Activated CD4-positive, alpha-beta T cell treated with anti-CD3 and anti-CD28 coated beads, Interleukin-2, amount 50 U/mL, for 24 hours (primary cell): ENCODE measurements at places on chromosomes 5 and 9.

- DNase-seq: no peak
These were observed 4.2 kb downstream of the MELK start for GRCh38 chr9:36576866-36577265.

DNA sequence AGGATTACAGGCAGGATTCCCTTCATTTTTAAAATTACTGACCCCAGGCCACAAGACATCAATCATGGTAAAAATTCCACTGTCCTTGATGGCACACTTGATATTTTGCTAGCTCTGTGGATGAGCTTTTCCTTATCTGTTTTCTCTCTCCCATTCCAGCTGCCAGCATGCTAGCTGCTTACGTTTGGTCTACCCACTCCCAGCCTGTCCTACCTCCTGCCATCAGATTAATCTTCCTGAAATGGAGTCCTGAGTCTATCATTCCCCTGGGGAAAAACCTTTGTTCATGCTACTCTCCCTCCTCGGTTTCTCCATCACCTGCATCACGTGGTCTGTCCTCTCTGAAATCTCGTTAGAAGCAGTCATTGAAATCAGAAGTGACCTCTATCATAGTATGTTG is 108.9 kb downstream of the F2RL2 start:
- DNase-seq: no peak

GRCh38 chr5:179345183-179345432 is 153 bp downstream of the ADAMTS2 start:
- no peak for DNase-seq

GRCh38 chr9:14089051-14089803 is 224.7 kb downstream of the NFIB start:
- DNase-seq: no peak

DNA sequence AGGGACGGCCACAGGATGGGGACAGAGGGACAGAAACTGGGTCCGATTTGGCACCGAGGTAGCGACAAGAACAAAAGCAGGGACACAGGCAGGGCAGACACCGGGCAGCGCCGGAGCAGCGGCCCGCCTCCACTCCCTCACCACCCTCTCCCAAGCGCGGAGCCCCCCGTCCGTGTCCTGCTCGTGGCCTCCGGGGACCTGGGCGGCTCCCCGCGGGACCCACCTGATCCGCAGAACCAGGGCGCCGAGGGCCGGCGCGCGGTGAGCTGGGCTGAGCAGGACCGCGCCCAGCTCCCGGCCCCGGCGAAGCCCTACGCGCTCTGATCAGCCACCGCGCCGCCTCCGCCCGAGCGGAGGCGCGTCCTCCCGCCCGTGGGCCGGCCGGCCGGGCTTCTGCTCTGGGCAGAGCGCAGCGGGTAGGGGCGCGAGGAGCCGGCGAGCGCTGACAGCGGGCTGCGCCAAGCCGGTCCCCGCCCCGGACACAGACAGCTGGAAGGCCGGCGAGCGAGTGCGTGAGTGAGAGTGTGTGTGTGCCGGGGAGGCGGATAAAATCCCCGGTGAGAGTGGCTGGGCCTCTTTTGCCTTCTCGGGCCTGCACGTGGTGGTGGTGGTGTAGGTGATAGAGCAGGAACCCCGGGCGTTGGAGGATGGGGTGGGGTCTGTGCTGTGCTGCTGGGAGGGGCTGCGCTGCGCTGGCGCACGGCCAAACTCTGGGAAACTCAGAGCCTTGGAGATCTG is at the start of gene GGTA1:
TSS of gene GGTA1 (minus strand) at position 418 of the 738 bp plus-strand sequence. CDS start 31,922 bp downstream, outside the sequence.
- DNase-seq: no peak

GRCh38 chr9:105883847-105884246 is 189.5 kb downstream of the TMEM38B start:
- DNase-seq: no peak

- no peak for DNase-seq
These were observed 374.6 kb downstream of the SPATA31D1 start for GRCh38 chr9:82363198-82363597.

DNA sequence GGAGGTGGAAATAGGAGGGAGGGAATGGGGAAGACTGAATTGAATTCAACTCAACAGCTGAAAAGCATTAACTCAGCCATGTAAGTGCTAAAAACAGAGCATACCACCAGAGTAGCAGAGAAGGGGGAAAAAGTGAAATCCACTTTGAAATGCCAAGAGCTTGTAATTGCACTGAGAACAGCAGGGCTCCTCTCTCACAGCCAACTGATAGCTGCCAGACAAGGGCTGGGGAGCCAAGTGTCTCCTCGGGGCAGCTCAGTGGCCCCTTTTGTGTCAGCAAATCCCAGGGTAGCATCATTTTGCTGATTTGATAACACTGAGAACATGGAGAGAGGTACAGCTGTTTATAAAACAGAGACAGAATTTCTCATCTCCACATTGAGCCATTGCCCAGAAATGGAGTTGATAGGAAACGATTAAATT is 182.5 kb downstream of the FRMD3 start:
- no peak for DNase-seq

DNA sequence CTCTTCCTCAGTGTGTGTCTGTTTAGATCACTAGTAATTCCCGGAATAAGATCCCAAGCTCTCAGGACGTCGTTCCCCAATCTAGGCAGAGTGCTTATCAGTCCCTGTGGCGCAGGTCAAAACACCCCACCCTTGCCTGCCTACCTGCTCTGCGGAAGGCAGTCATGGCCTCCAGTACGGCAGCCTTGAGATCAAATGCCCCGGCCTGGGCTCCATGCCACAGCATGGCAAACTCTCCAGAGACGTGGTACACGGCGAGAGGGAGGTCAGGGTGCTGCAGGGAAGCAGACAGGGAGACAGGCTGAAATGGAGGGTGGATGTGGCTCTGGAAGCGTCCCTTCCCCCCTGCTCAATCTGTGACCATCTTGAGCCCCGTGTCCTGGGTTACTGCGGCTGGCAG is 12.0 kb upstream of the HDHD3 start:
- no peak for DNase-seq

- DNase-seq: no peak
These were observed 58.5 kb upstream of the ANXA1 start for GRCh38 chr9:73093016-73093739.

GRCh38 chr5:27124590-27124989 is 86.2 kb upstream of the CDH9 start:
- DNase-seq: no peak

DNA sequence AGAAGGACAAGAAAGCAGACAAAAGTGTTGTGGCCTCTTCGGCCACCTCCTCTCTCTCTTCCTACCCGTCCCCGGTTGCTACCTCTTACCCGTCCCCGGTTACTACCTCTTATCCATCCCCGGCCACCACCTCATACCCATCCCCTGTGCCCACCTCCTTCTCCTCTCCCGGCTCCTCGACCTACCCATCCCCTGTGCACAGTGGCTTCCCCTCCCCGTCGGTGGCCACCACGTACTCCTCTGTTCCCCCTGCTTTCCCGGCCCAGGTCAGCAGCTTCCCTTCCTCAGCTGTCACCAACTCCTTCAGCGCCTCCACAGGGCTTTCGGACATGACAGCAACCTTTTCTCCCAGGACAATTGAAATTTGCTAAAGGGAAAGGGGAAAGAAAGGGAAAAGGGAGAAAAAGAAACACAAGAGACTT is 2.4 kb downstream of the EGR1 start:
- no peak for DNase-seq

DNA sequence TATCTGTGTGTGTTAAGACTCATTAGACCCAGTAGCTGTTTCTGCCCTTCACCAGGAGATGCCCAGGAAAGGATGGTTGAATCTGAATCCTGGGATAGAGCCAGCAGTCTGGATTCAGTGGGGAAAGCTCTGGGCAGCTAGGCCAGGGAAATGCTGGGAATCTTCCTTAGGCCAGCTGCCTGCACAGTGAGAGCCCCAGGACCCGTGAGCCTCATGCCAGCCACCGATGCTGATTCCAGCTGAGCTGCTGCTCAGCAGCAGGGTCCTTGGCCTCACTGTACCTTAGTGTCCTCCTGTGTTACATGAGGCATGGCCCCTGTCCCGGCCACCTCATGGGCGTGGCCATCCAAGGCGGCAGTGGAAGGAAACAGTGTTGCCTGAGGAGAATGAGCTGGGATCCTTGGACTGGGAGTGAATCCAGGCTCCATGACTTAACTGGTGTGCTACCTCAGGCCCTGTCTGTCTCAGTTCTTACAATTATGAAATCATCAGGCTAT is 87.1 kb downstream of the AMBP start:
- no peak for DNase-seq

DNA sequence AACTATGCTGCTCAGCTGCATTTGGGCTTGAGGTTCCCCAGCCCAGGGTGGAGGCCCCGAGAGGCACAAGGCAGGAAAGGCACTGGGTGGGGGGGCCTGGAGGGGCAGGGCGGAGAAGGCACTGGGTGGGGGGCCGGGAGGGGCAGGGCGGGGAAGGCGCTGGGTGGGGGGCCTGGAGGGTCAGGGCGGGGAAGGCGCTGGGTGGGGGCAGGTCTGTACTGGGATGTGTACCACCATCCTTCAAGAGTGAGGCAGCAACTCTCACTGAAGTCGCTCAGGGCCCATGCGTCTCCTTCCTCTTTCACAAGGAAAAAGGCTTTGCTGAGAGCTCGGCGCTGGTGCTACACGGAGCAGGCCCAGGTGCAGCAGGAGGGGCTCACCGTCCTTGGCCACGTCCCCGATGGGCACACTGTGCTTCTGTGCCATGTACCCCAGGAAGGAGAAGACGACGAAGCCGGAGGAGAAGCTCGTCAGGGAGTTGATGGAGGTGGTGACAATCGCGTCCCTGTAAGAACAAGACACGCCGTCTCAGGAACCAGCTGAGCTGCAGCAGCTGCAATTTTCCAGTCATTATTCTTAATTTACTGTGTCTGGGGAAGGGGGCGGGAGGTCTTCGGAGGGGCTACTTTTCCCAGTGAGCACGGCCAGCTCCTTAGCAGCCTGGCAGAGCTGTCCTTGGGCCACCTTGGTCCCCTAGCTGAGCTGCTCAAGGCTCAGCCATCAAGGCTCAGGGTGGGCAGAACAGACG is 30.8 kb downstream of the SLC6A3 start:
- DNase-seq: no peak

DNA sequence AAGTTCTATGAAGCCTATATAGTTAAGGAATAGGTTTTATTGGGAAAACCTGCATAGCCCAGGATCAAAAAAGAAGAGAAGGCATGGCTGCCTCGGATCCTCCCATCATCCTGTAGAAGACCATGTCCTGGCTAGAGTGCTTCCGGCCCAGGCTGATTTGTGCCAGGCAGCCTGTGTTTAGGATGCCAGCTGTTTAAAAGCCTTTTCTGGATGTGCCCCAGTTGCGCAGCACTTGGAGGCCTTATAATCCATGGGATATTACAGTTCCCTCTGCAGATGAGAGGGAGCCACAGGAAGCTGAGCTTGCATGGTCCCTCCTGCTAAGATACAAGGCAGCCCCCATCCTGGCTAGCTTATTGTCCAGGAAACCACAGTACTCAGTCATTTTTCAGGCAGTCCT is 97.9 kb downstream of the CHSY3 start:
- no peak for DNase-seq

GRCh38 chr9:73980754-73981153 is 516.4 kb upstream of the RORB start:
- no peak for DNase-seq

- no peak for DNase-seq
These were observed 586.6 kb downstream of the DNAH5 start for GRCh38 chr5:13357929-13358328.

DNA sequence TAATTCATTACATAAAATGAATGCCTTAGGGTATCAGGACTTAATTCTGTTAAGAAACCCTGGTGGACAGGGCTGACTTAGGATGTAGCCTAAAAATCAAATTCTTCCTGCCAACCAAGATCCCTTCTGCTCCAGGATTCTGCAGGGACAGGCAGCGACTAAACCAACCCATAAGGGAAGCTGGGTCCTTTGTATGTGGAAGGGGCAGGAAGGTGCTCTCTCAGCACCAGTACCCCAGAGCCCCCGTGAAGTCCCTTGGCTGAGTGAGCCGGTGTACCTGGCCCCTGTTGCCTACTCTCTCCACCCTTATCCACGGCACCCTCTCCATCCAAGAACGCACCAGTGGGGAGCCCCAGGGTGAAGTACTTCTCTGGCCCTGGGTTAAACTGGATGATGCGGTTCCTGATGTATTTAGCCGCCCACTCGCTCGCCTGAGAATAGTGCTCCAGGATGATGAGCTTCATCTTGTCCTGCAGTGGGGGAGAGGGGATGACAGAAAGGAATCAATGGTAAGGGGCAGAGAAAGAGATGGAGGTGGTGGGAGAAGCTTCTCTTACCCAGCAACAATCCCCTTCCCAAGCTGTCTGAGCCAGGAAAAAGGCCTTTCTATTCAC is 1.1 kb downstream of the GNPDA1 start:
- DNase-seq: no peak

- no peak for DNase-seq
These were observed 29.2 kb downstream of the ANXA2R start for GRCh38 chr5:43010935-43011315.

- no peak for DNase-seq
These were observed 571.7 kb downstream of the KCTD16 start for GRCh38 chr5:144742361-144742760.

DNA sequence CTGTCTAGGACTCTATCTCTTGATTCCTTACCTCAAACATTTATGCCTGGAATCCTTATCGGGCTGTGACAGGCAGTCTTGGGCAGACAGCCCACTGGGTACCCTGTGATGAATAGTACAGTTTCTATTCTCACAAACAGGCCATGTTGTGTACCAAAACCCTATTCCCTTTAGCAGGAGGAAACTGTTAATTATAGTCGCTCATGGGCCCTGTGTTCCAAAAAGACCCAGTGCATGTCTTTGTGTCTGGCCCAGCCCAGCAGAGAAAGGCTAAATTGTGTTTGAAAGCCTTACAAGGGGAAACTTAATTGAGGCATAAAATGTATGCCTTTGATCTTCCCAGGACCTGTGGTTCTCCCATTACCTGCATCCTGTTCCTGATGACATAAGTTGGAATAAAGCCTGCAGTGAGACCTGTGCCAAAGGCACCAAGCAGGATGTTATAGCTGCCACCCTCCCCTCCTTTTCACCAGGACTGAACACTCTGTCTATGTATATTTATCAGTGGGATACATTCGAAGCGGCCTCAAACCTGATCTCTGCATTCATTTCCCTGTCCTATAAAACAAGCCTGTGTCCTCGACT is 43.3 kb downstream of the TLR4 start:
- DNase-seq: no peak

- no peak for DNase-seq
These were observed 152.8 kb downstream of the GAS1 start for GRCh38 chr9:86794391-86795046.

GRCh38 chr5:83011985-83012384 is 65.2 kb downstream of the TMEM167A start:
- no peak for DNase-seq

DNA sequence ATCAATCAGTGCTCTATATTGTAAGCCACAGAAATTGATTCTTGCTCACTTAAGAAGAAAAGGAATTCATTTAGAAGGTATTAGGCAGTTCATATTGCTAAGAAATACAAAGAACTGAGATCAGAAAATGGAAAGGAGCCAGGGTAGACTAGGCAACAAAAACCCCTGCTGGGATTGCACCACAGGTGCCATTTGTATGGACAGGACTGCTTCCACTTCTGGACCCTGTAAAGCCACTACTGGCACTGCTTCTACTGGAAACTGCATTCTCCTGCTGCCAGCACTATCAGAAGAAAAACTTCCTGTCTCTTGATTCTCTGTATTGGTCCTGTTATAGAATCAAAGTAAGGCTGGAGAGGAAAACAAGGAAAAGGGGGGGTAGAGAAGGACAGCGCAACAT is 45.9 kb downstream of the CERT1 start:
- DNase-seq: no peak

GRCh38 chr9:75229605-75230332 is 141.5 kb downstream of the OSTF1 start:
- no peak for DNase-seq

- DNase-seq: no peak
These were observed 44.7 kb downstream of the DIAPH1 start for GRCh38 chr5:141574122-141574510.
